WTC11 (cell line): ENCODE measurements at places on chromosomes 4 and X.

- DNase-seq: no peak
Observed at GRCh38 chr4:13329963-13330362, 154.2 kb downstream of the RAB28 start.

GRCh38 chrX:72296991-72297390 lies 8.7 kb downstream of the CITED1 start:
- DNase-seq: no peak

GRCh38 chr4:181793096-181793495 lies 450.1 kb upstream of the TENM3 start:
- no peak for DNase-seq

DNA sequence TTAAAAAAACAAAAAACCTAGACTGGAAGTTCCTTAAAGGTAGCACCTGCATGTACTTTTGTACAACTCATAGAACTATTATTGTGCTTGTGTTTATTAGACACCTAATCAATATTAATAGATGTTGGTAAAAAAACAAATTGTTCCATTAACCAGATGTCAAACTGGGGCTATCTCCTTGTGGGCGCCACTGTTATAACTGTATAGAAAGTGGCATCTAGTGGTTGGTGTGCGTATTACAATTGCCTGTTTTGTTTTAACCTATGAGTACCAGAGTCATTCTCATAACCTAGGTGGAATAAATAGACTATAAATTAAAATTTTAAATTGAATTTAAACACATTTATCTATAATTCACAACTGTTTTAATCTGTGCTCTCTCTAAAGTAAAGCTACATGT lies 97.4 kb downstream of the COL4A5 start:
- no peak for DNase-seq

DNA sequence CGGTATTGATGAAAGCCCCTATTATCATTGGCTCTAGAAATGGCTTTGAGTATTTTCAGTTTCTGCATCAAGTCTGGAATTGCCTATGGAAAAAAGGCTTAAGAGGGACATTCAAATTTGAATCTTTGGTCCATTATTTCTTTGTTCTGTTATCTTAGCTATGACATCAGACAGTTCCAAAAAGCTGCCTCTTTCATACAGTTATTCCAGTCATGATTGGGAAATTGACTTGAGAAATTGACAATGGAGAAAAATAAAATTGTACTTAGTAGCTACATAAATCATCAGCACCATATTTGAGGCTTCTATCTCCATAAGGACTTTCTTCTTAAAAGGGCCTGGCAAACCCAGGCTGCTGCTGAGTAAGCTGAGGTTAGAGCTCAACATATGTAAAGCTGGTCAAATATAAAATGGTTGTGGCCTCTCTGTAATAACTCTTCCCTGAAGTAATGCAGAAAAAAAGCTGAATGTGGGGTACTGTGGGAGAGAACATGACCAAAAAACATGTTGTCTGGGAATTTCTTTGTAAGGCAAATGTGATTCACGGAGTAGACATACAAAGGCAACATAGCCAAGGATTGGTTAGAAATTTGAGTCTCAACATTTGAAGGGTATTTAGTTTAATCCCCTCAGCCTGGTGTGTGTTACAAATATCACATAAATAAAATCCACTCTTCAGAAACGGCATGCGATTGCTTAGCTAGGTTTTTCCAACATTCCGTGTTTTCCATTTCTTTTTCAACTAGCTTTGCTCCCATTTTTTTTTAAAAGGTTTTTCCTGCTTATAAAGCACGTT lies 100.9 kb downstream of the LNX1 start:
- DNase-seq: no peak

DNA sequence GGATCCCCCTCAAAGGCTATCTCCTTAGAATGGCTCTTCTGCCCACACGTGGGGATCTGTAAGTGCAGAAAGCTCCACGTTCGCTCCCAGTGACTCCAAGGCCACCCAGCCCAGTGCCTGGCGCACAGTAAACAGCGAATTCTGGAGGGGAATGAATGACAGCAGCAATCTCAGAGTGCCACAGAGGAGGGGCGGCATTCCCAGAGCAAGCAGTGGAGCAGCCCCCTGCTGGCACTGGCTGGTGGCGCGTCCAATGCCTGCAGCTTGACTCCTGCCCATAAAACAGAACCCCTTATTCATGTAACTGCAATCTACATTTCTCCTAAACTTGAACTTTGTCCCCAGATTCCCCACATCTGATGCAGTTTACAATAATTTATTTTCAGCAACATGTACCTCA lies 6.9 kb upstream of the HELT start:
- peak; percentile 70 for DNase-seq

DNA sequence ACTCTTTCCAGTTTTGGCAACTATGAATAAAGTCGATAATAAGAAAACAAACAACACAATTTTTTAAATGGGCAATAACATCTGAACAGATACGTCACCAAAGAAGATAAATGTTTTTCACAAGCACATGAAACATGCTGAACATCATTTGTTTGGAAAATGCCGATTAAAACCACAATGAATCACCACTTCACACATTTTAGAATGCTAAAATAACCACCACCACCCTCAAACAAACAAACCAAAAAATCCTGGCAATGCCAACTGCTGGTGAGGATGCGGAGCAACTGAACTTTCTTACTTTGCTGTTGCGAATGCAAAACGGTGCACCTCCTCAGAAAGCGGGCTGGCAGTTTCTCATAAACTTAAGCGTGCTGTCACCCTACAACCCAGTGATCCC lies 115.9 kb downstream of the NSUN7 start:
- no peak for DNase-seq

GRCh38 chr4:48315728-48316630 lies 25.4 kb upstream of the SLAIN2 start:
- DNase-seq: peak; percentile 16

DNA sequence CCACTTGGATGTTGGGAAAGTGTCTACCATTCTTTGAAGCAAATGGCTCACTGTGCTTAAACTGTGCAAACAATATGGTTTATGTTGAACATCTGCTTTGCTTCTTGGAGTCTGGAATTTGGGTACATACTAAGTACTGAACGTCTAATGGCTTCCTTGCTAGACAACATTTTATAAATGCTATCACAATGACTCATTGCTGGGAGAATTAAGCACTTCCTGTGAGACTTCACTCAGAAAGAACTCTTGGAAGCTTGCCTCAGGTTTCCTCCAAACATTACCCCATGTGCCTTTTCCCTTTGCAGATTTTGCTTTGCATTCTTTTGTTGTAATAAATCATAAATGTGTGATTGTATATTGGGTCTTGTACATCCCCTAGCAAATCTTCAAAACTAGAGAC lies 139.7 kb downstream of the PACRGL start:
- no peak for DNase-seq

DNA sequence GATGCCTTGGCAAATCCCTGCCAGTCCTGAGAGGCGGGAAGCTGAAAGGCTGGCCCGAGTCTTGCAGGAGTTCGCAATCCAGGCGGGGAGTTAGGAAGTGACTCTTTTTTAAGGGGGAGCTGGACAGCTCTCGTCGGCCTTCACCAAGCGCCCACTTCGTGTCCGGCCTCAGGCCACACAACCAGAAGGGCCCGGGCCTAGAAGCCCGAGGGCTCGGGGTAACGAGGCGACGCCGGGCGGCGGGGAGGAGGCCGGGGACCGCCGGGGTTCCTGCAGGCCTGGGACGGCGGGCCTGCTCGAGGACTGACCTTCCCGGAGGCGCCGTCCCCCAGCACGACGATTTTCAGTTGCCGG lies 395 bp downstream of the RAB28 start:
- DNase-seq: peak; percentile 50

DNA sequence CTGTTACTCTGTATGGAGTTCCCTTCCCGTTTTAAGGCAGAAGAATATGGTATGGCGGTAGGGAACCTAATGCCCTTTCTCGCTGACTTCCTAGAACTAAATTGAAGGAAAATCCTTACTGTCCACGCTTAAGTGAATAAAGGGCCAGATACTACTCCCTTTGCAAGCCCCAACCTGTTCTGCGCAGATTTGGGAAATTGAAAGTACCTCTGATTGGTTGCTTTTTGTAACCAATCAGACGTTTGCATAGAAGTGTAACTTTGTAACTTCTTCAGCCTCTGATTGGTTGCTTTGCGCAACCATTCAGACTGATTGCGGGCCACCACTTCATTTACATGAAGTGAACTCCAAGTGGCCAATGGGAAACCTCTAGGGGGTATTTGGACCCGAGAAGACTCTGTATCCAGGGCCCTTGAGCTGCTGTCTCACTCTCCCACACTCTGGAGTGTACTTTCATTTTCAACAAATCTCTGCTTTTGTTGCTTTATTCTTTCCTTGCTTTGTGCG lies 1.2 kb upstream of the TMEM33 start:
- DNase-seq: no peak

GRCh38 chr4:173910891-173911290 lies 372.6 kb downstream of the FBXO8 start:
- no peak for DNase-seq

GRCh38 chr4:112585977-112586736 lies 50.6 kb downstream of the ZGRF1 start:
- no peak for DNase-seq

DNA sequence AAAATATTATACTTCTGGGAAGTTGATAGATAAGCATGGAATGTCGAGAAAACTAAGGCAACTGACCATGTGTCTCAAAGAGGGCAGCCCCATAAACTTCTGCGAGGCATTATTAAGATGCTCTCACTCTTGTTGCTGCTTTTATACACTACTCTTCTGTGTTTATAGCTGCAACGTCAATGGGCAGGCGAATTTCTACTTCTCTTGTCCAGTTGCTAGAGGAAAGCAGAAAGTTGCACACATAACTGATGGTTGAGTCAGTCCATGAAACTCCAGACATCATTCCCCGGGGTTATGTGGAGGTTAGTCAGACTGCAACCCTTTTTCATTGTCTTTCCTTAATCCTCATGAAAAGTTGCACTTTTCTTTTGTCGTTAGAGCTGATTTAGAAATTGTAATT lies 39.8 kb downstream of the VCX3B start:
- no peak for DNase-seq

DNA sequence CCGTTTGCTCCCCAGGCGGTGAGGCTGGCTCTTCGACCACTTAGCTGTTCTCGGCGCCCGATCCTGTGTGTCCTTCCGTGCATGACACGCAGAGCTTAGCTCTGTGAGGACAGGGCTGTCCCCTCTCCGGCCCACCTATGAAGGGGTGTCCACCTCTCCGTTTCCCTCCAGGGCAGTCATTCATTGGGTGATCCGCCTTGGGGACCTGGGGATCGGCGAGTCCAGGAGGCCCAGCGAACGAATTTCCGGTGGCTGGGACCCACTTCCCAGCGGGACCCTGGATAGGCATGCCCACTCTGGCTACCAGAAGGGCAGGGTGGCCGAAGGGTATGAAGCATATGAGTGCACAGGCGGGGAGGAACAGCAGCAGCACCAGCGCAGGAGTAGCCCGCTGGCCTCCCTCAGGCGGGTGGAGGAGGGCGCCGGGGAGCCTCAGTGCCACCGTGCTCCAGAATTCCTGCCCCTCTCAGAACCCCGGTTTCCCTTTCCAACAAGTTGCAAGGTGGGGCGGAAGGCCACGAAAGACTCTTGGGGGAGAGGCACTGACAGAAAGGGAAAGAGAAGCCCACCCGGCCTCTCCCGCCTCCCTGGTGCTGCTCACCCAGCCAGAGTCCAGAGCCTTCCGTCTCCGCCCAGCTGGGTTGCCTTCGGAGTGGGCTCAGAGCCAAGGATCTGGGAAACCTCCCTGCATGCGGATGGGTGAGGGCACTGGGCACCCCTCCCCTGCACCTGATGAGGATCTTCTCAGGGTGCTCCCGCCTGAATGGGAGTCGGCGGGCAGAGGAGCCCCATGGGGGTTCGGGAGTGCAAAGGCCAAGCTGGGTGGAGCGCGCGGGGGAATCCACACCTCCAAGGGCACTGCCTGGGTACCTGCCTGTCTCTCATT lies 8.6 kb downstream of the HMX1 start:
- no peak for DNase-seq

DNA sequence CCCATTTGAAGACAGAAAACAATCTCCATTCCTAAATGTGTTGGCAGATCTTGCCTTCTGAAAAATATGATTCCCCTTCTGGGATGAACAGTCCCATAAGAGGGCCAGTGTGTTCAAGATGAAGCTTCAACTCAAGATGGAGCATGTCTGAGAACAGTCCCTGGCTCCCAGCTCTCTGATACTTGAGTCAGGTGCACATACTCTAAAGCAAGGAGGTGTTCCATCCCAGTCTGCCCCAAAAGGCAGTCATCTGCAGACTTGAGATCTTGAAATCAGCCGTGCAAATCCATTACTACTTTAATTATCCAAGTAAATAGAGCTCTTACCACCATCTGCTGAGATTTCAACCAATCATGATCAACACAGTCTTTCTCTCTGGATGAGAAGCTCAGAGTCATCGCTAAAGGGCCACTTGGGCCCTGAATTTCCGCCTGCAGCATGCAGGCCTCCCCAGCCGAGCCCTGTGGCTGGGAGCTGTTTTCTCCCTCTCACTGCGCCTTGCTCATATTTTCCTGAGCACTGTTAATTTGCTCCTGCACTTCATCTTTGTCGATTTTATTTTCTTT lies 22.2 kb downstream of the CCDC149 start:
- no peak for DNase-seq

DNA sequence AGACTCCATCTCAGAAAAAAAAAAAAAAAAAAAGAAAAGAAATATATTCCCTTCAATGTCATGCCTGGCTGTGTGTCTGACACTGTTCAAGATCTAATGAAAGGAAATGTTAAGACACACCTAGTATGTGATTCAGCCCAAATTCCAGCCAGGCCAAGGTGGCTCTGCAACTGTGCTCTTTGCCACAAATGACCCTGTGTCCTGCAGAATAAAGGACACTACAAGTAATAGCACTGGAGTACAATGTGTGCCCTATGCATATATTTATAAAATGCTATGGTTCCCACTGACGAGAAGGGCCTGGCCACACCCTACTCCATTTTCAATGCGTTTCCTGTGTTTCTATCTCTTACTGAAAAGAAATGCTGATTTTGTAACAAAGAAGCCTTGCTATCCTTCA lies 98.0 kb upstream of the SORBS2 start:
- DNase-seq: no peak

- peak; percentile 47 for DNase-seq
Observed at GRCh38 chr4:139509727-139510410, 46.1 kb downstream of the SETD7 start.

- DNase-seq: no peak
Observed at GRCh38 chr4:189780391-189780790, 160.3 kb upstream of the FRG1 start.

- DNase-seq: no peak
Observed at GRCh38 chr4:96175871-96176270, 336.0 kb downstream of the PDHA2 start.

- no peak for DNase-seq
Observed at GRCh38 chrX:49171752-49172279, at the start of gene PLP2. PLP2 (plus strand) TSS chrX:49171898; CDS start chrX:49172001, 103 bp downstream.
